Activated CD4-positive, alpha-beta T cell treated with anti-CD3 and anti-CD28 coated beads, Interleukin-2, amount 10 ng/mL, durations not matched to agents 24 days and 14 days (primary cell): ENCODE measurements at places on chromosomes 1 and 21. TPM values are rescaled to one million over a fixed set of nuclear protein-coding genes. Genes with fewer than 3 reads are reported as not detected.
A peak's percentile ranks its signal among the peaks of the same experiment; 100 is the strongest.

Gene SLC6A9
- total RNA-seq: 6.3 and 6.5 TPM in 2 replicates

DNA sequence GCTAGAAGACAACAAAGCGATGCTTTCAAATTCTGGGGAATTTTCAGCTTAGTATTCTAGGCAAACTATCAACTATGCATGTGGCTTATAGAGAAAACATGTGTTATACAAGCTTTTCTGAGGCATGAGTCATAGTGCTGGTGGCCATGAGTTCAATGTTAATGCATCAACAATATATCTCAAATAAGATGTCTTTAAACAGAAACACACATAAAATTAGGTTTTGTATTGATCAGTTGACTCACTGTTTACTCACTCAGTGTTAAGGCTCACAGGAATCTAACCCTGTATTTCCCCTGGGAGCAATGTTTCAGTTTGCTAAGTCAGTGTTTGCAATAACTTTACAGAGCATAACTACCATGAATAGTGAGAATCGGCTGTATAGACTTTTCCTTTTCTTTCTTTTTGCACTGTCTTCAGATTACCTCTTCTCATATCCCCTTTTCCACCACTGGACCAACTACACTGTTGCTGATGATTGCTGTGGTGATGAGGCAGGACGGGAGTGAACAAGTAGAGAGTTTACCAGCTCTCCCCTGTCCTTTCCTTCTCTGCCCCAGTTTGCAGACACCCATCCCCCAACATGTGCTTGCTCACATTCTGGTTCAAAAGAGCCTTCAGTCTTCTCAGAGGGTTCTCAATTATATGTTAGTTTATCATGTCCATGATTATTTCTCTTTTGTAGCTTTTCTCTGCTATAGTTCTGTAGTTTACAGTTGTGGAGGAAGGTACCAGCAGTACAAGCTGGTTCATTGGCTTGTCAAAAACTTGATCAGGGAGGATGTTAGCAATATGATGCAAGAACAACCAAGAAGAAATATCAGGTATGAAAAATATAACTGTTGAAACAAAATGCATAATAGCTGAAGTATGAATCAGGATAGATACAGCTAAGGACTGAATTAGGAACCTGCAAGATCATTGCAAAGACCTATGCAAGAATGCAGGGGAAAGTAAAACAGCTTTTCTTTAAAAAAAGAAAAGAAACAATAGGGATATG is 23.9 kb downstream of the CD2 start:
- DNase-seq: peak; percentile 62

DNA sequence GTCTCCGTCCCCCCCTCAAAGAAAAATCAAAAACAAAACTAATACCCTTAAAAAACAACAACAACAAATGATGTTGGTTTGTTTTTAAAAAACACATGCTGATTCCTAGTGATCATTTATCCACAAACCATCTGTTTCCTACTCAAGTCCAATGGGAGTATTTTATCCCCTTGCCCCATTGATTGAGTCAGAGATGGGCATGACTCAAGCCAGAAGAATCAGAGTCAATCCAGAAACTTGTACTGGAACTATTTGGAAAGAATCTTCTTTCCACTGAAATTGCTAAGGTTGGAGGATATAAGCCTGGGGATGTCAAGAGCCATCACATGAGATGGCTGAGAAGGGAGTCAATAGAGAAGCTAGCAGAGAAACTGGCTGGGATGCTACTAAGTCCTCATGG is 176.4 kb downstream of the MIS18A start:
- DNase-seq: no peak

DNA sequence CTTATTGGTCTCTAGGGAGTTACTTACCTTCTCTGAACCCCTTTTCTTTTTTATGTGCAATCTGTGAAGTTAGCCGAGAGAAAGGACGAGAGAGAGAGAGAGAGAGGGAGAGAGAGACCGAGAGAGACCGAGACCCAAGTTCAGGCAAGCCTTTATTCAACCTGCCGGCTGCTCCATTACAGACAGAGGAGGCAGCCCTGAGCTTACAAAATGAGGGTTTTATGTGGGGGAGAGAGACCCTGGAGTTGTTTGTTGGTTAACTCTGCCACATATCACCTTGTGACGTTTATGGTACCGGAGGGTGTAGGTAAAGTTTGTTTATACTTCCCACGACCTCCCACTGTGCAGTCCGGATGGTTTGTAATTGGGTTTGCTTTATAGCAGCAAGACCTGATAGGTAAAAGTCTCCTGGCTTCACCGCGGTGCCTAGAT is 1.5 kb upstream of the MCOLN3 start:
- no peak for DNase-seq

GRCh38 chr1:167002354-167002753 is 13.3 kb downstream of the MAEL start:
- no peak for DNase-seq

DNA sequence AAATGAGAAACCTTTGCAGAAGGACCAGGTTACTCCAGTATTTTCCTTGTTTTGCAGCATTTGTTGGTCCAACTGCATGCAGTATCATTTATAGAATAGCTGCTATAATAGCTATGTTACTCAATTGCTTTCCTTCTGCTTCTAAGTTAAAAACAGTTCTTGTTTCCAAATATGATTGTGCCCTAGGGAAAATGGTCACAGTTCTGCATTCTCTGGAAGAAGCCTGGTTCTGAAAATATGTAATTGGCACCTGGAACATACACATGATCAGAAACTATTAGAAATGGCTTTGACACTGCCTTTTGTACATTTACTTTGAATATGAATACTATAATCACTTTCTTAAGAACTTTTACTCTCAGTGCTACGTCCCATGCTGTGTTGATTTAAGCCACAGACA is 33.6 kb downstream of the HENMT1 start:
- DNase-seq: no peak

Gene BSND
- total RNA-seq: not detected in 2 replicates

Gene C1orf167
- total RNA-seq: not detected in 2 replicates

Gene CNKSR1
- 4.0 and 6.2 TPM in 2 replicates for total RNA-seq

Gene SELENBP1
- total RNA-seq: not detected in 2 replicates

- DNase-seq: no peak
Measured at GRCh38 chr1:63612971-63613370, 19.8 kb downstream of the PGM1 start.

DNA sequence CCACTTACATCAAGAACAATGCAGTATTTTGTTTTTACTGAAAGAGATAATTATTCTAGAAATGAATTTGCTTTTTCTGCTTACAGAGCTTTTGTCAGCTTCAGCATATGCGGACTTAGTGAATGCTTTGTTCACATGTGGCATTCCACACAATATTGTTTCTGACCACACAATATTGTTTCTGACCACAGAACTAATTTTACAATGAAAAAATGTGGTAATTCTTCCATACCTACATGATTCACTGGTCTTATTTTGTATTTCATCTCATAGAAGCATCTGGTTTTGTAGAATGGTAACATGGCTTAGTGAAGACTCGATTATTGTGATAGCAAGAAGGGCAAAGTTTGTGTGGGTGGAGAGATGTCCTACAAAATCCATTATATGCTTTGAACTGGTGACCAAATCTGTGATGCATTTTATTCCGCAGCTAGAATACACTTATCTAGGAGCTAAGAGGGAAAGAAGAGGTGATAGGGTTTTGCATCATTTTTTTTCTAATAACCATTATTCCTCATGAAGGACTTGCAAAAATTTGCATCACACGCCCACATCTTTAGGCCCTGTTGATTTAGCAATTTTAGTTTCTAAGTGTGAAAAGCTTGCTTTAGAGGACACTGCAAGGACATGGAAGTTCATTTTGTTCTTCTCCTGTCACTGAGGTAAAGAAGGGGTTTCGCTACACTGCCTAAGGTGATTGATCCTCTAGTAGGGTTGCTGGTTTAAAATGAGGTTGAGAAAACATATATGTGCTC is 75.3 kb downstream of the HLX start:
- DNase-seq: no peak

- no peak for DNase-seq
Measured at GRCh38 chr1:46691997-46692790, 20.5 kb downstream of the TEX38 start.

Gene GPR161
- total RNA-seq: 0.51 and 0.85 TPM in 2 replicates

GRCh38 chr1:9687120-9687873 is 35.8 kb downstream of the PIK3CD start:
- peak; percentile 85 for DNase-seq

DNA sequence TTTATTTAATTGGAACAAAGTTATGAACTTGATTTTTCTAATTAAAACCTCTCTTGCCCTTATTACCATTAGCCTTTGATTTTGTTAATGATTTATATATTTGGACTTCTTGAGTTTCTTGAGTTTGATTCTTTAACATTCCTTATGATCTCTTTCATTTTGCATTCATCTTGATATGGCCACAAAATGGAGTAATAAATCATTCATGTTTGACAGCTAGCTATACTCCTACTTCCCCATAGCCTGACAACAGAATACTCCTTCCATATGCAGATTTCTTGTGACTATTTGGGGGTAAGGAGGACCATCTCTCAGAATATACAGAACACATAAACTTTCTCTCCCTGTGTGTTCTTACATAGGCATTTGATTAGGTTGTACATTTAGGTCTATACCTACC is 119.6 kb downstream of the SYT14 start:
- no peak for DNase-seq

Gene TRIM58
- total RNA-seq: 0.23 and 0.24 TPM in 2 replicates

GRCh38 chr1:26972390-26972789 is 12.1 kb upstream of the KDF1 start:
- DNase-seq: no peak

DNA sequence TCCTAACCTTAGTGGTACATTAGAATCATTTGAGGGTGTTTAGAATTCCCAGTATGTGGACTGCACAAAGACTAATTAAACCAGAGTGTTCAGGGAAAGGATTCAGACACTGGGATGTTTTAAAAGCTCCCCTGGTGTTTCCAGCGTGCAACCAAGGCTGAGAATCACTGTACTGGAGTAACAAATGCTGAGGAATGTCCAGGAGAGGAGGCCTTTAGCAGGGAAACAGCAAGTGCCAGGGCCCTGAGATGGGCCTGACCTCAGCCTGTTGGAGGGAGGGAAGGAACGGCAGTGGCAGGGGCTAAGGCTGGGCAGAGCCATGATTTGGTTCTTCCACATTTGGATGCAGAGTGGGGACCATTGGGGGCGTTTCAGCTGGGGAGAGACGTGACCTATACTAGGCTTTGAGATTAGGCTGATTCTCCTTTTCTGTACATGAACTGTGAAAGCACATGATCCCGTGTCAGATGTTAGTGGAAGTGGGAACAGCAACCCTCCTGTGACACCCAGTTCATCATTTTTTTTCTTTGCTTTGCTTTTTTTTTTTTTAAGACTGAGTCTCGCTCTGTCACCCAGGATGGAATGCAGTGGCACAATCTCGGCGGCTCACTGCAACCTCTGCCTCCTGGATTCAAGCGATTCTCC is 49.3 kb downstream of the KANK4 start:
- DNase-seq: no peak

GRCh38 chr1:93878501-93878888 is 511 bp downstream of the DNTTIP2 start:
- peak; percentile 85 for DNase-seq

GRCh38 chr1:100335436-100335835 is 16.9 kb upstream of the CDC14A start:
- no peak for DNase-seq

Gene NCMAP
- not detected in 2 replicates for total RNA-seq

DNA sequence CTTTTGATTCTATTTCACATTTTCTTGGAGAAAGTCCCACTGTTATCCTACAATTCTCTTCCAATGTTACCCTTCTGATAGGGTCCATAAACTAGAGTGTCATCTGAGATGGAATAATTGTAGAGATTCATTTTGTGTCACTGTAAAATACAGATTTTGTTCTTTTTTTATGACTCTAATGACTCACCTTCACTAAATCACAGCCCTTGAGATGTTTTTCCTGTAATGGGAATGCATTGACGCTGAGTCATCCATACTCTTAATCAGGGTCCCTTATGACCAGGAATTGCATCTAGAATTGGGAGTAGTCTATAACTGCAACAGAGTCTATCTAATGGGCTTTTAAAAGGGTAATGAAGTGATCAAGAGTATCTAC is 315.5 kb downstream of the TGFB2 start:
- no peak for DNase-seq

Gene SLAMF1
- total RNA-seq: 113 and 114 TPM in 2 replicates

- no peak for DNase-seq
Measured at GRCh38 chr1:2137257-2138121, 57.1 kb downstream of the FAAP20 start.

DNA sequence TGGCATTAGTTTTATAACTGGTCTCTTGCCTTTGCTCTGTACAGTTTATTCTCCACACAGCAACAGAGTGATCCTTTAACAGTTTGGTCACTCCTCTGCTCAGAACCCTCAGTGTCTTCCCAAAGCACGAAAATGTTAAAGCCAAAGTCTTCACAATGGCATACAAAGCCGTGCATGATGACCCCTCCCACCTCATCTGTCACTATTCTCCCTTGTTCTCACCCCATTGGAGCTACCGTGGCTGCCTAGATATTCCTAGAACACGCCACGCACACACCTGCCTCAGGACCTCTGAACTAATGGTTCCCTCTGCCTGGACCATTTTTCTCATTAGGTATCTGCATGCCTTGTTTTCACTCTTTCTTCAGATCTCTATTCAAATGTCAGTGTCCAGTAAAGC is 8.6 kb upstream of the SEMA4A start:
- DNase-seq: no peak

GRCh38 chr1:198649232-198649967 is 10.6 kb downstream of the PTPRC start:
- DNase-seq: peak; percentile 45

GRCh38 chr1:3626025-3626424 is 1.2 kb downstream of the TPRG1L start:
- DNase-seq: no peak

DNA sequence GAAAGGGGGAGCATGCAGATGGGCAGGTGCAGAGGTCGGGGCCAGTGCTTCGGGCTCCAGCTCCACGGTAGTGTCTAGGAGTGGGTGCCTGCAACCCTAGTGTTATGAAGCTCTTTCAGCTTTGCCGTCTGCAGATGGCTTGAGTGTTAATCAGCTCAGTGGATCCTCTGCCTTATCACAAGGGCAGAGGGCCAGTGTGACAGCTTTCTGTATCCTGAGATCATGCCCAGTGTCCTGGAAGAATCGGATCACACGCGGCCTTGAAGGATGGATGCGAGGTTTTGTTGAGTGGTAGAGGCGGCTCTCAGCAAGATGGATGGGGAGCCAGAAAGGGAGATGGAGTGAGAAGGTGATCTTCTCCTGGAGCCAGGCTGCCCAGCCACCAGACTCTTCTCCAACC is 25.5 kb upstream of the C1orf146 start:
- no peak for DNase-seq

Gene MR1
- 14.6 and 16.2 TPM in 2 replicates for total RNA-seq

GRCh38 chr21:46027851-46028493 is 46.4 kb downstream of the COL6A1 start:
- no peak for DNase-seq

DNA sequence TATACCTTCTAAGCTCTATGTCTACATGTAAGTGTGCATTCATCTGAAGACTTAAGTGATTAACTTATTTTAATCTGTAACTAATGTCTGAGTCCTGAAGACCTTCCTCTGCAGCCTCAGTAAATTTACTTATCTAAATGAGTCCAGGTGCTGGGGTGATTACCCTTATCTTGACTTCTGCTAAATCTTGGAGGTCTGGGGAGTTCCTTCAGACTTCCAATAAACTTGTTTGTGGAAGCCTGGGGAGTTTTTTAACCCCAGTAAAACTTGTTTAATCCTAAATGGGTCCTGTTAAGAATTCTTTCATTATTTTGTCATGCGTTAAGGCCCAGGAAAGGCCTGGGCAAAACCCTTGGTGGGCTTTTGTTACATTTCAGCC is 37.0 kb downstream of the RSPH1 start:
- DNase-seq: no peak
